ENCODE measurements at places on chromosomes 16 and 17.

- no peak for DNase-seq
Measured at GRCh38 chr16:24135624-24136565, 120.2 kb upstream of the CACNG3 start.

- no peak for DNase-seq
Measured at GRCh38 chr17:83012200-83012785, 67.1 kb upstream of the METRNL start.

- no peak for DNase-seq
Measured at GRCh38 chr16:86872833-86873232, 294.5 kb downstream of the FOXL1 start.

DNA sequence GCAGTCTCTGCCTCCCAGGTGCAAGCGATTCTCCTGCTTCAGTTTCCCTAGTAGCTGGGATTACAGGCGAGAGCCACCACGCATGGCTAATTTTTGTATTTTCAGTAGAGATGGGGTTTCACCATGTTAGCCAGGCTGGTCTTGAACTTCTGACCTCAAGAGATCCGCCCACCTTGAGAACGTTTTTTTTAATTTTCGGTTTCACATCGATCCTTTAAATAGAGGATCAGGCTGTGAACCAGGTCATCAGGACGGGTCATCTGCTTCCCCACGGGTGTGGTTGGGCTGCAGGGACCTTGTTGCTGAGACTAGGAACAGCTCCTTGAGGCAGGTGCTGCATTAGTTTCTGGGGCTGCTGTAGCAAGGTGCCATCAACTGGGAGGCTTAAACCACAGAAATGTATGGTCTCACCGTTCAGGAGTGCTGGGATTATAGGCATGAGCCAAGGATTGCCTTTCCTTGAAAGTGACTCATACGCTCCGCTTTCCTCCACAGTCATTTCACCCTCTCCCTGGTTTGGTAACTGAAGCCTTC, 7.9 kb upstream of the NAGPA start:
- no peak for DNase-seq

- no peak for DNase-seq
Measured at GRCh38 chr17:7713782-7714181, 3.8 kb upstream of the DNAH2 start.

DNA sequence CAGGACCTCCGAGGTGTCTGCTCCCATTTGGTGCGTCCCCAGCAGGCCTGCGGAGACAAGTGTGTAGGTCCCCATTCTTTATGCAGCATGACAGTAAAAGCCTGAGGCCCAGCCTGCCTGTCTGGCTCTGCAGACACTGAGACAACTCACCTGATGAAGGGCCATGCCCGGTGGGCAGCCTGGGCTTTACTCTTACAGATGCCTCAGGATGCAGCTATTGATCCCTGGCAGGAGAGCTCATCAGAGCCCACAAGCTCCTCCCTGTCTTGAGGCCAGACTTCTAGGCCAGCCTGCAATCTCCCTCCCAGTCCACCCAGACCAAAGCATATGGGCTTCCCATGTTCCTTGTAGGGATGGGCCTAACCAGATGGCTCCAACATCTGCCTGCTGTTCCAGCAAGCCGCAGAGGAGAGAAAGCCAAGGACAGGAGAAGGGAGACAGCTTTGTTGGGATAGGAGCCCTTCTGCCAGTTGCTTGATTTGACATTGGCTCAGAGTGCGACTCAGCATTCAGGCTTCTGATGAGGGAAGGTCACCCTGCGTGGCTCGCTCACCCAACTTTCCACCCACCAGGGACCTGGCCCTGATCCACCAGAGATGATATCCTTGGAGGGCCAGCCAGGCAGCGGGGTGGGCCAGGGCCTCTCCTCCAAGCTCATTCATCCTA, 87.5 kb downstream of the SOCS1 start:
- no peak for DNase-seq

DNA sequence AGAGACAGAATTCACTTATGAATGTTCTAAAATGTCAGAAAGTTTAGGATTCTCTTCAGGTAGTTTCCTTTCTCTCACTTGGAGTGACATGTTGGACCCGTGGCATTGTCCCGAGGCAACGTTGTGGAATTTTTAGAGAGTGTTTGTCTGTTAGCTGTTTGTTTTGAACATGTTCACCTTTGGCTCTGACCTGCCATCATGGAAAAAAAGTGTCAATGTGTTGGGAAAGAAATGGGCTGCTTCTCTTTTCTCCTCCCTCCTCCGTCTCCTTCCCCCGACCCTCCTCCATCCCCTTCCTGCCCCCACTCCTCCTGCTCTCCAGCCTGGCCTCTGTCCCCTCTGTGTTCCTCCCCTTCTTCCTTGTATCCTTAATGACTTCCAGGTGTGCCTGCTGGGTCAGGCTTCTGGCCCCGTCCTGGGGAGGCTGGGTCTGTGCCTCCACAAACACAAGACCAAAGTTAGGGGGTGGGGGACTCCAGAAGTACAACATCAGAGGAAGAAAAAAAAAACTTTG, 463.1 kb downstream of the MAF start:
- no peak for DNase-seq

GRCh38 chr16:20903899-20904506, 3.4 kb downstream of the LYRM1 start:
- DNase-seq = no peak

GRCh38 chr16:30186444-30186781, 3.0 kb downstream of the CORO1A start:
- DNase-seq = no peak

DNA sequence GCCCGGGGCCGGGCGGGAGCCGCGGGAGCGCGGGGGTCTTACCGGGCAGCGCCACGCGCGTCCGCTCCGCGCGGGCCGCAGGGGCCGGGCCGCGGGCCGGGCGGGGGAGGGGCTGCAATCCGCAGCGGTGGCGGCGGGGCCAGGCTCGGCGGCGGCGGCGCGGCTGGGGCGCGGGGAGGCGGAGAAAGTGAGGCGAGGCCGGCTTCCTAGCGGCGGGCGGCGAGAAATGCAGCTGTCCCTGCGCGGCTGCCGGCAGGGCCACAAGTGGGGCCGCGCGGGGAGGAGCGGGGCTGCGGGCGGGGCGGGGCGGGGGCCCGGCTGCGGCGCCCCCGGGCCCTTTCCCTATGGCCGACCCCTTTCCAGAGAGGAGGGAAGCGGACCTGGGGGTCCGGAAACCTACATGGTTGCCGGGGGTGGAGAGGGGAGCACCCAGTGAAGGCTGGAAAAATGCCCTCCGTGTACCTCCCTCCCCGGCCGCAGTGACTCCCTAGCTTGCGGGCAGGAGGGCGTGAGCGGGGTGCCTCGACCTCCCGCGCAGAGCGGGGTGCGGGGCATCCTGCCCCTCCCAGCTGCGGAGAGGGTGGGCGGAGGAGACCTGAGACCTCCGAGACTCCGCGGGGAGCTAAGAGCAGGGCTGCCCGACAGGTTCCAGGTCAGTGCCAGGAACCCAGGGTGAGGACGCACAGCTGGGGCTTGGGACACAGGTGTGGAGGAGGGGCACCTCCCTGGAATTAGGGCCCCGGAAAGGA, at the start of gene CUEDC1:
TSS of gene CUEDC1 (minus strand) at position 230 of the 749 bp plus-strand sequence. CDS start 69,848 bp downstream, outside the sequence.
- no peak for DNase-seq

GRCh38 chr17:9868552-9868951, 36.5 kb downstream of the RCVRN start:
- DNase-seq = no peak

DNA sequence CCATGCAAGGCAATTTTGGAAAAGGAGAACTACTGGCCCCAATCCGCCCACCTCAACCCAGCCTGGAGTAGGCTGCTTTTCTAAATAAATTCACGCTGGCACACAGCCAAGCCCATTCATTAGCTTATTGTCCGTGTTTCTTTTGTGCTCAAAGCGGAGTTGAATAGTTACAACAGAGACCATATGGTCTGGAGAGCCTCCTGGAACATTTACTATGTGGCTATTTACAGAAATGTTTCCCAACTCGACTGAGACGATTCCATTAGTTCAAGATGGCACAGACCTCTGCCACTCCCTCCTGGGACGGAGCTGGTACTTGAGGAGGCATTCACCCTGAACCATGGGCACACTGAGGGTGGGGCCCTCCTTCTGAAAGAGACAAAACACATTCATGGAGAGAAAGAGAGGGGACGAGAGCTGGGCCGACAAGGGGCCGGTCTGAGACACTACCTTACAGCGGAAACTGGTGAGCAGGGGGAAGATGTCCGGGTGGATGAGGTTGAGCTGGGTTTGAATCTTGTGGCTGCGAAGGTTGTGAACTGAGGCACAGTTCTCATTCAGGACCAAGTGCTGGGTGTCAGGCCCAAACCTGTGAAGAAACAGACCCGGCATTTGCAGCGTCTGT, 15.7 kb downstream of the ELAC2 start:
- no peak for DNase-seq

- no peak for DNase-seq
Measured at GRCh38 chr17:77345260-77345910, 204.6 kb downstream of the SEC14L1 start.

All from activated CD4-positive, CD25-positive, alpha-beta regulatory T cell treated with anti-CD3 and anti-CD28 coated beads, Interleukin-2, amount 50 U/mL, for 16 hours (primary cell).